ENCODE measurements at places on chromosomes 7 and 10. TPM values are rescaled to one million over a fixed set of nuclear protein-coding genes. Genes with fewer than 3 reads are reported as not detected.

DNA sequence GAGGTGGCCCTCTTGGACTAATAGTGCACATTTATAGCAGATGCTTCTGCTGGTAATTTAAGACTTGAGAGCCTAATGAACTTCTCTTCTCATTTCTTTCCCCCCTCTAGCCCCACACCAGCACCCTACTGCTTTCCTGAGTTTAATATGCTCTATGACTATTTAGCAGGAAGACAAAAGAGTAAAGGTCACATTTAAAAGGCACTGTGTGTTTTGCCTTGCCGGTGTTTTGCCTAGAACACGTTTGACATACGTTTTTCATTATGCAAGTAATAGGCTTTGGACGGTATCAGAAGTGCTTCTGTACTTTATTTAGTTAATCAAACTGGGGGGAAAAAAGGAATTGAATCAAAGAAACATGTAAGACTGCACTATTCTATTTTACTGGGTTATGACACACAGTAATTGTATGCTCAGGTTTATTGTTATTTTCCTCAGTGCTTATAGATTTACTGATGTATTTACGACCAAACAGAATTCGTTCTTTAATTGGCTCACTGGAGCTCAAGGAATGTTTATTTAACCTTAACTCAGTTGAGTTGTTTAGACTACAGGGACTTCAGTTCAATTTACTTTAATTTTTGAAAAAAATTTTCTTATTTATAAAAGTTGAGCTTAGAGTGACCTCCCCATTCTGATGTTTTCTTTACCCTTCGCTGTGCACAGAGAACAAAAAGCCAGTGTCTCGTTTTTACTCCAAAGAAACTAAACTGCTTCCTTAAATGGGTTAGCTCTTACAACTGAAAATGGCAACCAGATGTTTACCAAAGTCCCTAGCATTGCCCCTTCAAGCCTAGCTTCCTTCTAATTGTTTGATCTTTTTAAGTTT is 35.4 kb downstream of the CPED1 start:
- DNase-seq: no peak

GRCh38 chr7:138116141-138116540 is 39.9 kb downstream of the AKR1D1 start:
- no peak for DNase-seq

DNA sequence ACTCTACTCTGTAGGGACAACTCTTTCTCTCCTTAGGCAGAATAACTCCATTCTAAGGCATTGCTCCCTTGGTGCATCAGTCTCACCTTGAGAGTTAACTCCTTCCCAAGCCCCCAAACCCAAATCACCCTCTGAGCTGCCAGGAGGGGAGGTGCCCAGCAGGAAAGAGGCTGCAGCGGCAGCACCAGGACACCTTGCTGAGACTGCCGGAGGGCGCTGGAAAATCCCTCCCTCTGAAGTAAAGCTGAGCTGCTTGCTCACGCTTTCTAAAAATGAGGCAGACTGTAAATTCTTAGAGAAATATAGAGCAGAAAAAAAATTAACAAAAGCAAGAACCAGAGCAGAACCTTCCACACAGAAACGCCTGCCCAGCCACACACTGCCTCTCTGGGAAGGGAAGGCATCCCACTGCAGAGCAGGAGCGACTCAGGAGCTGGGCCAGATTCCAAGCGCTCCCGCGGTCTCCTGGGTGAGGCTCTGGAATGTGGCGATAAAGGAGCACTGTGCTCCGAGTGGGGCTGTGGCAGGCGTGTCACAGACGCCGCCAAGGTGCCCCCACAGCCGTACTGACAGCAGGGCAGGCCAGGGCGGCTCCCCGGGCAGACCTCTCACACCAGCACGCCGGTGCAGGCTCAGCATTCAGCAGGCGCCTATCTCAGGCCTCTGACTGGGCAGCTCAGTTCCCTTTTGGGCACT is 202.1 kb downstream of the TNS3 start:
- no peak for DNase-seq

- DNase-seq: peak; percentile 18
Observed at GRCh38 chr7:5626498-5626897, 155.0 kb downstream of the RNF216 start.

The NEBL gene
- not detected for total RNA-seq
